Keratinocyte (primary cell): ENCODE measurements at places on chromosomes 3 and 15. TPM values are rescaled to one million over a fixed set of nuclear protein-coding genes. Genes with fewer than 3 reads are reported as not detected.

GOLGA8T gene
- 0.10 TPM in 1 of 3 replicates, not detected in the others for polyA plus RNA-seq

DNA sequence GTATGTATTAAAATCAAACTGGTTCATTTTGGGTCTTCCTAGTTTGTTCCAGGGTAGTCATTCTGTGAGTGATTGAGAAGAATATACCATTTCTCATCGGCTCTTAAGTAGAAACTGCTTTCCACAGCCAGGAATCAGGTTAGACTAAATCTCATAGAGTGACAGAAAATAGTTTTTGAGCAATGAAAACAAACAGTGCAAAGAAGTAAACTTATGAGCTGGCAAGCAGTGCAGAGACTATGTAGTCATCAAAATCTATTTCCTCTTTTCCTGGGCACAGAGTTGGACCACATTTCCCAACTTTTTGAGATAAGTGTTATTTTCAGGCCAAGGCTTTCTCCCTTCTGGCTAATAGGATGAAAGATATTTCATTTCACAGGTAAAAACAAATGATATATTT is 66.5 kb downstream of the UBE3A start:
- no peak for DNase-seq

DNA sequence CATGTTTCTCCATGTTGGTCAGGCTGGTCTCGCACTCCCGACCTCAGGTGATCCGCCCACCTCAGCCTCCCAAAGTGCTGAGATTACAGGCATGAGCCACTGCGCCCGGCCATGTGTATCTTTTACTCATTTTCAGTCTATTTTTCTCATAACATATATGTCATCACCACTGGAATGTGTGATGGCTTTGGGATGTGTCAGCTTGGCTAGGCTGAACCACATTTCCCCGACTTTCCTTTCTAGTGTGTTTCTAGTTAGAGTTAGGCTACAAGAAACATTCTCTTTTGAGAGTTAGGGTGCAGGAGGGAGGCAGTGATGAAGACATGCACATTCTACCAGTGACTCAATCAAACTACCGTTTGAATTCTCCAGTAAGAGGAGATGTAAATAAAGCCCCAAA is 444.9 kb upstream of the THBS1 start:
- no peak for DNase-seq

- no peak for DNase-seq
These were observed 13.6 kb upstream of the XIRP1 start for GRCh38 chr3:39205919-39206516.

GRCh38 chr15:75902129-75902557 is 1.5 kb upstream of the FBXO22 start:
- DNase-seq = no peak

GRCh38 chr3:22296601-22297000 is 545.6 kb upstream of the ZNF385D start:
- DNase-seq = no peak

GRCh38 chr3:142705198-142705597 is 18.6 kb upstream of the TRPC1 start:
- DNase-seq = no peak

GRCh38 chr3:138180375-138181029 is 5.8 kb upstream of the DBR1 start:
- DNase-seq = no peak

DNA sequence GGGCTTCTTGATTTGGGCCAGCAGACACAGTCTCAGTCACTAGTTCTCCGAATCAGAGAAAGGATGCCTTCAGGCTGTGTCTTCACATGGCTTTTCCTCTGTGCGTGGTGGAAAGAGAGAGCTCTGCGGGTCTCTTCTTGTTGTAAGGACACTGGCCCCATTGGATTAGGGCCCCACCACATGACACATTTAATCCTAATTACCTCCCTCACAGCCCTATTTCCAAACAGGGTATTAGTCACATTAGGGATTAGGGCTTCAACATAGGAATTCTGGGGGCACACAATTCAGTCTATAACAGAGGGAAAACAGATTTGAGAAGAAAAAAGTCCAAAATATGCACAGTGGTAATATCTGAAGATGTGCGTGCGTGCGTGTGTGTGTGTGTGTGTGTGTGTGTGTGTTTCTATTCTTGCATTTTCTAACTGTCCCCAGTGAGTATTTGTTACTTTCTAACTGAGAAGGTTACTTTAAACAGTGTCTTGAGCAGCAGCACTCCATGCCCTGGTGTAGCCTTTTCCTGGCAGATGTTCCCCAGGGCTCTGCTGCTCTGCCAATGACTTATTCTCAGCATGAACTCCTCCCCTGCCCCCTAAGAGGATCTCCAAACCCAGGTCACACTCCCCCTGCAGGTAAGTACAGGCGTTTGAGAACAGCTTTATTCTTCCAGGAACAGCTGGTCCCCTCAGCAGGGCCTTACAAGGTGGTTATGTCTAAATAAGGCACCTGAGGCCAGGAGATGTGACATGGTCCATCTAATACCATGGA is 72.9 kb downstream of the RPL39L start:
- DNase-seq = no peak

- DNase-seq = no peak
These were observed 61.5 kb downstream of the CGGBP1 start for GRCh38 chr3:87997298-87997697.

XPC gene
- 19.4 to 24.9 TPM (median 22.0 TPM) in 3 replicates for polyA plus RNA-seq

CHRM5 gene
- polyA plus RNA-seq = 0.01 to 0.02 TPM in 2 of 3 replicates, not detected in the other
